ENCODE measurements at places on chromosomes 4 and X.

DNA sequence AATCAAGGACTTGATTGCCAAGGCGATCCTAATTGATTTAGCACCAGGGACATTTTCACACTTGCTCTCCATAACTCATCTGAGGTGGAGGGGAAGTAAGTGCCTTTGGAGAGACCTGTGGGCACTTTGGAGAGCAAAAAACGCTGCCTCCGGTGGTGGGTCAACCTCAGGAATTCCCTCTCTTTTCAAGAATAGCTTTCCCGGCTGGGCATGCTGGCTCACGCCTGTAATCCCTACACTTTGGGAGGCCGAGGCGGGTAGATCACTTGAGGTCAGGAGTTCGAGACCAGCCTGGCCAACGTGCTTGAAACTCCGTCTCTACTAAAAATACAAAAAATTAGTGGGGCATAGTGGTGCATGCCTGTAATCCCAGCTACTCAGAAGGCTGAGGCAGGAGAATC, 49.2 kb downstream of the PRPS1 start:
- no peak for DNase-seq

GRCh38 chr4:70768301-70768948, 46.7 kb downstream of the RUFY3 start:
- no peak for DNase-seq

GRCh38 chr4:68465058-68465457, 17.8 kb downstream of the TMPRSS11E start:
- DNase-seq: no peak

GRCh38 chrX:12681047-12681446, 110.2 kb upstream of the PRPS2 start:
- no peak for DNase-seq

Data from CD4-positive, alpha-beta T cell treated with Interleukin-15 for 1 hour (primary cell).